Fibroblast of gingiva (primary cell): ENCODE measurements at places on chromosomes 7 and 10.
A peak's percentile ranks its signal among the peaks of the same experiment; 100 is the strongest.

- peak; percentile 27 for DNase-seq
These were observed 17.6 kb downstream of the LIMK1 start for GRCh38 chr7:74101061-74101681.

- DNase-seq: no peak
These were observed 5.8 kb upstream of the ADARB2 start for GRCh38 chr10:1743141-1743540.

DNA sequence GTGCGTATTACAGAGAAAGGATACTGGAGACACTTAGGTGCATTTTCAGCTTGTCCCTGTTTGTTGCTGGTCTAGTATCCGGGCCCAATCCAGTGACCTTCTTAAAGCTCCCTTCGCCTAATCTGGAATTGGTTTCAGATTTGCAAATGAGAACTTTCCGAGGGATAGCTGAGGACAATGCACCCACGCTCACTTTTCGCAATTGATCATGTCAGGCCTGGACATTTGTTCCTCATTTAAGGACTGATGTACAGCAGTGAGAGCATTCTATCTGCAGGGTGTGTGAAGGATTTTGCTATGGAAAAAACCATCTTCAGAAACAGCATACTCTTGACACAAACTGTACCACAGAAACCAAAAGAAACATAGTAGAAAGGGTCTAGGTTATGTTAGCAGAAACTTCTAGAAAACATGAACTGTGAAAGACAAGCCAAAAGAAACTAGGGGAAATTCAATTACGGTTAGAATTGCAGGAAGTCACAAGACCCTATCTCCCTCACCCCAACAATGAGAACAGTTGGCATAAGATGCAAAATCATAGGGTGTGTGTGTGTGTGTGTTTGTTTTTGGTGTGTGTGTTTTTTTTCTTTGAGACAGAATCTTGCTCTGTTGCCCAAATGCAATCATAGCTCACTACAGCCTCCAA, 331.1 kb downstream of the CALN1 start:
- no peak for DNase-seq

GRCh38 chr10:117710181-117710798, 167.7 kb downstream of the EMX2 start:
- DNase-seq: no peak

GRCh38 chr10:117885206-117885829, 161.4 kb downstream of the RAB11FIP2 start:
- DNase-seq: no peak
